ENCODE measurements at places on chromosomes 11 and 22.

- no peak for DNase-seq
Measured at GRCh38 chr22:24380220-24380904, 47.0 kb upstream of the ADORA2A start.

DNA sequence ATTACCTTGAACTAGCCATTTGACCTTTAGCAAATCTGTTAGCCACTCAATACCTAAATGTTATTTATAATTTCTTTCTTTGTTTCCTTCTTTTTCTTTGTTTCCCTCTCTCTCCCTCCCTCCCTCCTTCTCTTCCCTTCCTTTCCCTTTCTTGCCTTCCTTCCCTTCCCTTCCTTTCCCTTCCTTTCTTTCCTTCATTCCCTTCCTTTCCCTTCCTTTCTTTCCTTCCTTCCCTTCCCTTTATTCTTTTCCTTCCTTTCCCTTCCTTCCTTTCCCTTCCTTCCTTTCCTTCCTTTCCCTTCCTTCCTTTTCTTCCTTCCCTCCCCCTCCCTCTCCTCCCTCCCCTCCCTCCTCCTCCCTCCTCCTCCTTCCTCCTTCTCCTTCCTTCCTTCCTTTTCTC lies 75.7 kb upstream of the KCNA4 start:
- DNase-seq, result no peak

- no peak for DNase-seq
Measured at GRCh38 chr11:6778518-6778917, 4.3 kb upstream of the OR2AG1 start.

DNA sequence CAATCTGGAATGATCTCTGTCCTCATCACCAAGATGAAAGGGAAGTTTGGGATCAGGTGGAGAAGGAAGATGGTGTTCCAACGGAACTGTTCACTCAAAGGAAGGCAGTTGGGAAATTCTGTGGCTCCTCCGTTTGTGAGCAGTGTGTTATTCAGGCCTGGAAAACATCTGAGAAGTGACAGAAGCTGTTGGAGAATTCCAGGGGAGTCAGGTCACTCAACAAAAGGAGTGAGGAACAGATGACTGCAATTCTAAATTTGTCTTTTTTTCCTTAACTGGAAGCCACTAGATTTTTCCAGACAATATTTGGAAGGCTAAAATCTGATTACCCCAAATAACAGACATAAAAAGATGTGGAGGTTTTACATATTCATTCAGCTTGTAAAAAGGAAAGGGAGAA lies 107.8 kb downstream of the CD44 start:
- no peak for DNase-seq

GRCh38 chr11:104275992-104276391 lies 112.0 kb upstream of the PDGFD start:
- DNase-seq, result no peak

DNA sequence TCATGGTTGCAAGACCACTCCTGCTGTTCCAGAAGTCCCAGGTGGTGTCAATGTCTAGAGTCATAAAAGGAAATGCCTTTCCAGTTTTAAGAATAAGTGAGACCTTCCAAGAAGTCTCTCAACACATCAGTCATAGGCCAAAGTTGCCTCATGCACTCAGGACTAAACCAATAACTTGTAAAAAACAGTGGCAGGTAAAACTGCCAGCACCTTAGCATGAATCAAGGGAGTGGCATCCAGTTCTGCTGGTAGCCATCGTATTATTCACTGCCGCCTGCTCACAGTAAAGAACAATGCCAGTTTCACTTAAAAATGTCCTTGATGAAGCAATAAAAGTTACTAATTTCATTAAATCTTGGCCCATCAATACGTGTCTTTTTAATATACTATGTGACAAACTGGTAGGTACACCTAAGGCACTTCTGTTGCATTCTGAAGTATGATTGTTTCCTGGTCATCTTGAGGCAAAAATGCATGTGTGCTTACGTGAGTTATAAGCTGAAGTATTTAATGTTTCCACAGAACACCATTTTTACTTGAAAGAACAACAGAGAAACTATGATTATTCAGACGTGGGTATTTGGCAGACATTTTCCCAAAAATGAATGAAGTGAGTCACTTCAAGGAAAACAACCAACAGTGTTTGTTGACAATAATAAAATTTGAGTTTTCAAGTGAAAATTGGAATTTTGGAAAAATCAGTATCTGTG lies 125.2 kb upstream of the SNX19 start:
- no peak for DNase-seq

GRCh38 chr11:9028581-9028980 lies 24.8 kb upstream of the NRIP3 start:
- no peak for DNase-seq

GRCh38 chr11:6298605-6299004 lies 21.7 kb downstream of the CAVIN3 start:
- DNase-seq, result no peak

DNA sequence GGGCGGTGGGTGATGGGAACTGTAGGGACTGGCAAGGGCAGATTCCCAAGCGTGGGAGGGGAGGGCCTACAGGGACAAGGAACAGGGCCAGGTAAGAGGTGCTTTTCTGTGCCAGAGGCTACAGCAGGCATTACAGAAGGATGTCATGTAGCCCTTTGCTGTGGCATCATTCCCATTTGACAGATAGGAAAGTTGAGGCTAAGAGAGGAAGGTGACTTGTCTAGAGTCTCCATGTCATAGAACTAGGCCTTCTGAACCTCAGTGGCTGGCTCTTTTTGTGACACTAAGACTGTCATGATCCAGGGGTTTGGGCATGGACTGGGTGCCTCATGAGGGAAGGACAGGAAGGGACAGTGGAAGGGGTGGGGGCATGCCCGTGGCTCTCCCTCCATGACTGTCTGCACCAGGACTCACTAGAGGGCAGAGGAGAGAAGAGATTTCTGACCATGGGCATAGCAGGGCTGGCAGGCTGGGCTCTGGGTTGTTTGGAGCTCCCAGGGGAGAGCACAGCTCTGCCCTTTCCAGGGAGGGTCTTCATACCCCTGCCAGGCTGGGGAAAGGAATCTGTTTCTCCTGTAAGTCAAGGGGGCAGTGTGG lies 3.2 kb downstream of the MMP11 start:
- DNase-seq, result no peak

- DNase-seq, result no peak
Measured at GRCh38 chr22:49016909-49017481, 810.7 kb downstream of the BRD1 start.

- DNase-seq, result no peak
Measured at GRCh38 chr11:113282898-113283437, 31.4 kb upstream of the TTC12 start.

- no peak for DNase-seq
Measured at GRCh38 chr22:43723816-43724215, 88.3 kb downstream of the EFCAB6 start.

- no peak for DNase-seq
Measured at GRCh38 chr22:19614536-19614863, 90.3 kb upstream of the CLDN5 start.

GRCh38 chr22:22857607-22858558 lies 29.7 kb upstream of the IGLL5 start:
- DNase-seq, result no peak

DNA sequence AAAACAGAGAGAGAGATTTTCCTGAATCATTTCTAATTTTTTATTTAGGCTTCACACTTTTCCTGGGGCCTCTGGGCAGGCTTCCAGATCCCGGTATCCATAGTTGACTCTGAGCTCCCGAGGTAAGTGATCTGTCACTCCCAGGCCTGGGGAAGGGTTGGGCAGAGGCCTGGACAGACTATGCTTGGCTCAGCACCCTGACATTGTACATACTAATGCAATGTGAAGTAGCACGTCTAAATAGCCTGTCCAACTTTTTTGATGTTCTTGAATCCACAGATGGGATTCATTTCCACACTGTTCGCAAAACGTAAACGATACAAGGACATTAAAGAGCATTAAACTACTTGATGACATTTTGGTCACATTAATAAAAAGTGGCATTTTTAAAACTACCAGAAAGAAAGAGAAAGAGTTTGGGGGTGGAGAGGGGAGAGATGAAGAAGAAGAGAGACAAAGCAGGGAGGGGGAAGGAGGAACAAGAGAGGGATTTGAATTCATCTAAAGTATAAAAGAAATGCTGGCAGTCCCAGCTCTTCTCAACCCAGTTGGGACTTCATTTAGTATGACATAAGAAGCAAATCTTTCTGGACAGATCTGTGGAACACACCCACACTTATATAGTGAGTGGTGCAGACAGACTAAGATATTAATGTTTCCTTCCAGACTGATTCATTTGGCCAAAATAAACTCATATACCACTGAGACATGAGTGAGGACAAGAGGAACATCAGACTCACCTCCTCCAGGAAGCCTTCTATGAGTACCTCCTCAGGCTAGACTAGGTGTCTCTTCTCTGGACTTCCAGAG lies 514.2 kb downstream of the SOX6 start:
- no peak for DNase-seq

Measured in T-cell (primary cell).